ENCODE measurements at places on chromosomes 13 and 19.

GRCh38 chr19:46720503-46721239 is 3.8 kb upstream of the PRKD2 start:
- no peak for DNase-seq

- no peak for DNase-seq
Observed at GRCh38 chr19:56161534-56161933, 14.3 kb upstream of the GALP start.

DNA sequence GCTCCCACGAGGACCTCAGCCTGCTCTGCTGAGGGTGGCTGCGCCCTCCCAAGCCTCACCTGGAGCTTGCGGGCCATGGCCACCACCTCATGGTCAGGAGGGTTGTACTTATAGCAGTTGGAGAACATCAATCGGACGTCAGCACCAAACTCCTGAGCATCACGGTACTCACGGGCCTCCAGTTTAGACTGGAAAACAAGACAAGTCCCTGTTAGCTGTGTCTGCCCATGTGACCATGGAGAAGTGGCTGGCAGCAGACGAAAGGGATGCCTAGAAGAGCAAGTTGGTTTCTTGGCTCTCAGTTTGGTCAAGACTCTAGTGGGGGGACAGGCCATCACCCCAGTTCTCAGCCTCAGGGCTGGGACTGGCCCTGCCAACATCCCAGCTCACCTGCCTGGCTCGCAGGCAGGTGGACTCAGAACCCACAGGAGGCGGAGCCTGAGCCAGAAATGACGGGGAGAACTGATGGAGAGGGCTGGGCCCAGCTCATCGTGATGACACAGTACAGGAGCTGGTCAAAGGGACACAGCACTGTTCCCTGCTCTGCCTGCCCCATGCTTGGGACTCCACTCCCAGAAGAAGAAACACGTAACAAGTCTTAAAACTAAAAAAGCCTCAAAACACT is 31.2 kb upstream of the EPHX3 start:
- DNase-seq: no peak

DNA sequence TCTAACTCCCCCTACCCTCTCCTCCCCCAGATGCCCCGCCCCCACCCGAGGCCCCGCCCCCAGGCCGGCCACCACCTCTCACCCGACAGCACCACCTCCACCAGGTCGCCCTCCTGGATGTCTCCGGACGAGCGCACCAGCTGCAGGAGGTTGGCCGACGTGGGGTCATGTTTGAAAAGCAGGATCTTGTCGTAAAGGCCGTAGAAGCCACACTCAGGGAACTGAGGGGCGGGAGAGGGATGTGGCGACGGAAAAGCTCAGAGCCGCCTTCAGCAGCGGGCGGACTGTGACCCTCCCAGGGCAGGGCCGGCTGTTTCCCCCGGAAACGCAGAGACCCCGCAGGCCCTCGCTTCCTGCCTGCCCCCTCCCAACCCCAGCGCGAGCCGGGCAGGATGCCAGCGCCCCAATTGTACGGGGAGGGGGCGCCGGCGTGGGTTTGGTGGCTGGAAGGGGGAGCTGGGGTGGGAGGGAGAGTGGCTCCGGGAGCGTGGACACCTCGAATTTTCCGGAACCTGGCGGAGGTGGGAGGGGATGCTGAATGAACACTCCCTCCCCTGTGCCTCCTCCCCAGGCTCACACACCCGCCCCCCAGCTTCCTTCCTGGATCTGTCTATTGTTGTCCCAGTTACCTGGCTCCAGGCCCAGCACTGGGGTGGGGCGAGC is 3.0 kb downstream of the PRKD2 start:
- DNase-seq: peak; percentile 80

DNA sequence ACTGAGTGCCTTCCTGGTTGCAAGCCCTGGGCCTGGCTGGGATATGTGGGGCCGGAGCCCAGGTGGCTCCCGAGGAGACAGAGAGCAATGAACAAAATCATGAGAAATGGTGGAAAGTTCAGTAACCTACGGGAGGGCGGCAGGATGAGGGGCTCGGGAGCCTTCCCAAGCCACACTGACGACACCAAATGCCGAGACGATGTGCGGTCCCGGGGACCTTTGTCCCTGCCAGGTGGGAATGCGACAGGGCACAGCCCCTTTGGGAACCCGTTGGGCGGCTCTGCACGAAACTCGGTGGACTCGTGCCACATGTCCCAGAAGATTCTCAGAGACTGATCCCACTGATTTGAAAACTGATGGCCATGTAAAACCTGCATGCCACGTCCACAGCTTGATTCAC is 11.7 kb upstream of the ZNF14 start:
- DNase-seq: no peak

DNA sequence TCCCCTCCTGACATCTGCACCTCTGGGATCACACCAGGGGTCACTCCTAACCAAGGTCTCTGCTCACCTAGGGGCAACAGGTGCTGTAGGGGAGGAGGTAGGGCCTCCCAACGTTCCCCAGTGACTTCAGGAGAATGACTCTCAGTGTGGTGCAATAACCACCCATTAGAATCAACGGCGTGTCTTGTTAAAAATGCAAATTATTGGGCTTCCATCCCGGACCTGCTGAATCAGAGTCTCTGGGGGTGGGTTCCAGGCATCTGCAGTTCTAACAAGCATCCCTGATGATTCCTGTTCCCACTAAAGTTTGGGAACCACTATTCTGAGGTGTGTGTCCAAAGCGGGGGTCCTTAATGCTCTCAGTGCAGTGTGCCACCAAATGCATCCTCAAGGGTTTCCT is 84.6 kb downstream of the CRYL1 start:
- no peak for DNase-seq

- DNase-seq: no peak
Observed at GRCh38 chr13:75316427-75316826, 165.5 kb downstream of the TBC1D4 start.

DNA sequence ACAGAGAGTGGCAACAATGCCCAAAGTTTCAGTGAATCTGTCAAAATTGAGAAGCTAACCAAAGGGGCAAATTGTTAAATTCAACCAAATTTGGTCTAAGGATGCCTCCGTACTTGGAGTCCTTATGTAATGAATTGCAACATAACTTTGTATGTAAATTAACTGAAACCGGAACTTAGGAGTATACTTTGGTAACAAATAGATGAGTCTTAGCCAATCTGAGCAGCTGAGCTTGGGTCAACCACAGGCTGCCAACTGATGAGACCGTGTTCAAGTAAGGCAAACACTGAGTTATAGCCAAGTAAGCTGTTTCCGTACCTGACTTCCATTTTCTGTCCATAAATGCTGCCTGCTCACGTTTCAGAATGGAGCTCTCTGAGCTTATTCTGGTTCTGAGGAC is 5.3 kb downstream of the VWA8 start:
- DNase-seq: no peak

- no peak for DNase-seq
Observed at GRCh38 chr13:37295071-37295470, 189.6 kb upstream of the CSNK1A1L start.

DNA sequence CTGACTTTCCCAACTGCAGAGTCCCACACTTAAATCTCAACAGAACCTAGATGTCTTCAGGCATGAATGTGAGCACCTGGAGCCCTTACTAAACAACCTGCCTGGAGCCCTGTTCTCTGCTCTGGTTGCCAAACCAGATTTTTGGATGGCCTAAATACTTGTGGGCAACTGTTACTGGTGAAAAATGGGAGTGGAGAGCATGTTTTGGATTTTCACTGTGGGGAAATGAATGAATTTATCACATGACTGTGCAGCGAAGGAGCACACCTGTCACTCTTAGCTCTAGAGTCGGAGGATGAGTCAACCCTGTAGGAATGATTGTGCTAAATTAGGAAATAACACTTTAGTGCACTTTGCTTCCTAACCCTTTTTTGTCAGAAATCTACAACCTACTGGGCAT is 30.3 kb downstream of the SHISA2 start:
- DNase-seq: no peak

GRCh38 chr19:50059045-50059444 is 33.2 kb downstream of the ZNF473 start:
- no peak for DNase-seq

GRCh38 chr19:33730858-33731607 is 65.6 kb upstream of the KCTD15 start:
- no peak for DNase-seq

DNA sequence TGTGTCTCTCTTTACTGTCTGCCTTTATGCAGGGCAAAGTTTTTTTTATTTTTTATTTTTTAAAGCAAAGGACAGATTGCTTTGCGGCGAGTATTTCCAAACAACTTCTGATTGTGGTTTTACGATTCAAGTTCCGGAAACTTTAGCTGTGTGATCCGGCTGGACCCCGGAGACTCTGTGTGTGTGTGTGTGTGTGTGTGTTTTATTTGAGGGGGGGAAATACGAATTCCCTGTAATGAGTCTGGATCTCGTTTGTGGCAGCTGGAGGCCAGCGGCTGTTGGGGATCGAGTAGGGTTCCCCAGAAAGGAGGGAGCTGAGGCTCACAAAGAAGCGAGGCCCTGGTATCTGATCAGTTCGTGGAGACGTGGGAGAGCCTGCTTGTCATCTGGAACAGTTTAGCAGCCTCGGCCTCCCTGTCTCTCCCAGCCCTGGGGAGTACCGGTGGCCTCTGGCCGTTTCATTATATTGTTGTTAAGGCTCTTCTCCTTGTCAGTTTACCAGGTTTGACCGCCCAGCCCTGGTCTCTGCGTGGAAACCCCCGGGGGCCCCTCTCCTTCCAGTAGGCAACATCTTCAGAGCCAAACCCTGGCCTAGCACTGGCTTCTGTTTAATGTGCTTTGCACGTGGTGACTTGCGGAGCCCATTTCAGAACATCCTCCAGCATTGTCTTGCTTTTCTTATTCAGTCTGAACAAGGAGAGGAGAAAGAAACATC is 1.3 kb downstream of the FARP1 start:
- peak; percentile 79 for DNase-seq

GRCh38 chr13:73954808-73955207 is 179.4 kb downstream of the KLF12 start:
- DNase-seq: no peak

- no peak for DNase-seq
Observed at GRCh38 chr19:5873617-5874199, 3.4 kb upstream of the FUT5 start.

GRCh38 chr13:113475911-113476310 is 14.6 kb downstream of the DCUN1D2 start:
- DNase-seq: no peak

DNA sequence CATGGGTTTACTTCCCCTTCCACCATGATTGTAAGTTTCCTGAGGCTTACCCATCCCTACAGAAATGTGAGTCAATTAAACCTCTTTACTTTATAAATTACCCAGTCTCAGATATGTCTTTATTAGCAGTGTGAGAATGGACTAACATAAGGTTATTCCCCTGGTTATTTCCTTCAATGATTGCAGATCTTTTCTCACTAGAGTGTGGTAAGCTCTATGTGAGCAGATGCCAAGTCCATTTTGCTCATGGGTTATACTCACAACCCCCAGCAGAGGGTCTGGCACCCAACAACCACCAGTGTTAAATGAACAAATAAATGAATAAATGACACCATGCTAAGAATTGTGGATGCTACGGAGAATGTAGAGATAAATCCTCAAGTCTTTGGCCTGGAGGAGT is 472.8 kb downstream of the LIG4 start:
- DNase-seq: no peak

GRCh38 chr13:75224053-75224742 is 257.8 kb downstream of the TBC1D4 start:
- peak; percentile 49 for DNase-seq

GRCh38 chr19:23515551-23515950 is 120.3 kb upstream of the ZNF91 start:
- DNase-seq: no peak

DNA sequence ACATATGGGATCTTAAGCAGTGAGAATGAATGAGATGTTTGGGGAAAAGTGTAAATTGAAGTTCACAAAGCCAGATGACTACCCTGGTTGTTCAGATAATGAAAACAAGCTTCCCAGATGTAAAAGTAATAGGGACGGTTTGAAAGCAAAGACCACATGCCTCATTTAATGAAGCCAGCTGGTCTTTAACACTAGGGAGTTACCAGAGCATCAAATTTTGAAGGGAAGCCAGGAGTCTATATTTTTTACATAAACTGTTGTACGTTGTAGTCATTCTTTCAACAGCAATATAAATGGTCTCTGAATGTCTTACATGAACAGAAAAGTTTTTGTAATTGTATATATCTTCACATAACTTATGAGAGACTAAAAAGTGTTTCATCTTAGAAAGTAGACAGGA is 2604.5 kb upstream of the PCDH20 start:
- DNase-seq: peak; percentile 13

- no peak for DNase-seq
Observed at GRCh38 chr19:13964776-13965175, 12.5 kb downstream of the DCAF15 start.

DNA sequence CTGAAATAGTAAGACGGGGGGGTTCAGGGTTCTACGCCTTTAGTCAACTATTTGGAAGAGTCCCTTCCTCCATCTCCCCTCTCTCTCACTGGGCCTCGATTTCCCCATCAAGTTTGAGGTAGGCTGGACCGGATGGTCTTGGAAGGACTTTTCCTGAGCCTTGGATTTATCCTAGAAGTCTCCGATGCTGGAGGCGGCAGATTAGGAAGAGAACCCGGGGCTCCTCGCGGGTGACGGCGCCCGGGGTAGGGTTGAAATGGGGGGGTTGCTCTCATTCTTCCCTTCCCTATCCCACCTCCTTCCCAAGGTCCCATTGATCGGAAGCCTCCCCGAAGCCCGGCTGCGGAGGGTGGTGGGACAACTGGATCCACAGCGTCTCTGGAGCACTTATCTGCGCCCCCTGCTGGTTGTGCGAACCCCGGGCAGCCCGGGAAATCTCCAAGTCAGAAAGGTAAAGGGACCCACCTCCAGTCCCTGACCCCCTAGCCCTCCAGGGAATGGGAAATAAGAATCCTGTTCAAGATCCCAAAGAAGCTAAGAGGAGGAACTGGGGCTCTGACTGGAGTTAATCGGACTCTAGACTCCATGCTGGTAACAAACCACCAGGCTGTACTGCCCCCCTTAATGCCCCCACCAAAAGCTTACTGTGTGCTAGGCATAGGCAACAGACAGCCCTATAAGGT is 781 bp downstream of the QPCTL start:
- DNase-seq: peak; percentile 91

- peak; percentile 55 for DNase-seq
Observed at GRCh38 chr19:13058951-13059660, 43.6 kb downstream of the LYL1 start.

Data from eye (tissue), 1 donor.